Stimulated activated CD8-positive, alpha-beta memory T cell treated with anti-CD3 and anti-CD28 coated beads, Interleukin-7, amount 100 ng/mL, for 48 hours (primary cell): ENCODE measurements at places on chromosomes 12 and 14.

GRCh38 chr12:66206141-66206540 is 17.1 kb downstream of the IRAK3 start:
- DNase-seq = no peak

GRCh38 chr14:95832012-95832411 is 44.6 kb upstream of the TUNAR start:
- no peak for DNase-seq

DNA sequence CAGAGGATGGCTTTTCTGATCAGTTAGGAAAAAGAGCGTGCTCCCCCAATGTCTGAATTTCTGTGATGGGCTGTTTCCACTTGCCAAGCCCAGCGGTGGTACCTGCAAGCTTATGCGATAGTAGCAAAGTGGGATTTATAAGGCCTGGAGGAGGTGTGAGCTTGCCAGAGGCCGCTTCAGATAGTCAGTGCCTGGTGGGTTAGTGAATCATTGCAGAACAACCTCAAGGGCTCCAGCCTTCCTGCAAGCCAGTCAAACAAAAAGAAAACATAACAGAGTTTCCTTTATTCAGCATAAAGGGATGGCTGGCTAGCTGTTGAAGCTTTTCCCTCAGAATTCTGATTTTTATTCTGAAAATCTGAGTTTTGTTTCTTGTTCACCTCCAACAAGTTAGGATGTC is 7.6 kb upstream of the BMP4 start:
- DNase-seq = no peak

DNA sequence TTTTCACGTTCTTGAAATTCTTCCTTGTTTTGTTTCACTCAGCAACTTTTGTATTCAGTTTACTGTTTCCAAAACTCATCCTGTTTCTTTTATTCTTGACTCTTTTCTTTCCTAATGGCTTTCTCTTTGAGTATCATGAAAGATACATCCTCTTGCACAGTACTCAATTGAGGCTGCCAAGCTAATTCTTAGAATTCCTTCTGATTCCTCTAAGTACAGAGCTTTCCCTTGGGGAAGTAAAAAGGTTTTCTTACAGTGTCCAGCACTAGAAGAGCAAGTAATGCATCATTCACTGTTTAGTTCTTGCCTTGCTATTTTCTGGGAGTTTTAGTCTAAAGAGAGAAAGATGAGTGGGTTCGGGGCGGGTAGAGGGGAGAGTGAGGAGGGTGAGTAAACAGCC is 154.1 kb downstream of the NEDD1 start:
- no peak for DNase-seq
